ENCODE measurements at places on chromosomes 6 and 20.

- no peak for DNase-seq
These were observed 103.6 kb upstream of the NXT1 start for GRCh38 chr20:23246717-23247664.

DNA sequence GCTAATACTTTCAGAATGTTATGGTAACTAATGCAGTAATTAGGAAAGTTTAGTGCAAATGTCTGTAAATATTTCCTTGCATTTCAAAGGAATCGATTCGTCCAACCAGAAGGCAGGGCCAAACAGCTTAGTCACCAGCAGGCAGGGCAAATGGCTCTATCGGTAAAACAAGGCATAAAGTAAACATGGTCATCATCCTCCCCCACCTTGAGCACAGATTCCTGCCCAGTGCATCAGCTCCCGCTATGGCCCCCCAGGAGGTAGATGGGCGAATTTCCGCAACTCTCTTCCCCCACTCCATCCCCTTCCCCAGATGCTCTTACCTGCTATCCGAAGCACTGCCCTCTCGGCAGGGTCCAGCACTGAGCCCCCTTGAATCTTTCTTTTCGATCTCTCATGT, 103.8 kb upstream of the BEND6 start:
- DNase-seq, result no peak

DNA sequence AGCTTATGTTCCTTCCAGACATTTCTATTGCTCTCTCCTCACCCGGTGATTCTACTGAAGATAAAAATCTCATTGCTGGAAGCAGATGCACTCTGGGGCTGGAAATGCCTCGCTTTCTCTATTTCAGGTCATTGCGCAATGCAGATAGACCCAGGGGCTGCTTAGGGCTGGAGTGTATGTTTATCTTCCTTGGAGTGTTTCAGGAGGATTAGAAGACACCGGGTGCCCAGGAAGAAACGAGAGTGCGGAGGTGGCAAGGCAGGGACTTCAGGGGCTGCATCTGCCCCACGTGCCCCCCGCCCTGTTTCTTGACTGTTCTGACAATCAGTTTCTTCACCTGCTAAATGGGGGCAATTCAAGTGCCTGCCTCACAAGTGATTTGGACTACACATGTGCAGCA, 45.6 kb upstream of the IYD start:
- no peak for DNase-seq

DNA sequence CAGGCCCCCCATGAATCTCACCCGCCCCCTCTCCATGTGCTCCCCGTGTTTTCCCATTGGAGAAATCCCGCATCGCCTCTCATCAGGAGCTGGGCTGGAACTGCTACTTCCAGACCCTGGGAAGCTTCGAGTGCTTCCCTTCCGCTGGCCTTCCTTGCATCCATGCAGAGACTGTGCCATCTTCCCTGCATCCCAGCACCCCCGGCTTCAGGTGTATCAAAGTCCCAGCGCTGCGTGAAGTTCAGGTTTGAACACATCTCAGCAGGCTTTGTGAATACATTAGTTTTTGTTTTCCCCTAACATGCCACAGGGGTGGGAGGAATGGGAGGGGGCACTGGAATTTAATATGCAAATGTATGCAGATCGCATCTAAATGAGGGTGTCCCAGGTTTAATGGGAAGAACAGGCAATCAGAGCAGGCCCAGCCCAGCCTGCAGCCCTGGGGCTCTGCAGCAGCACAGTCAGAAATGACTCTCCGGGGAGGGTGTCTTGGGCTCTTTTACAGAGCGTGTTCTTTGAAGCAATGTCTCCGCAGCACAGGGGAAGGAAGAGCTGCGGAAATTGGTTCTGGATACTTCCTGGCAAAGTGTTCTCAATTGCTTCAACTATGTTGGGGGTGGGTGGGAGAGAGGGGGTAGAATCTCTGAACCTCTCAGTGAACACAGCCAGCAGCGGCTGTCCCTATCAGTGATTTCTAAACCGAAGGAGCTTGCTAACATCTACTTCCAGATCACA, 8.3 kb upstream of the MMP9 start:
- DNase-seq, result no peak

DNA sequence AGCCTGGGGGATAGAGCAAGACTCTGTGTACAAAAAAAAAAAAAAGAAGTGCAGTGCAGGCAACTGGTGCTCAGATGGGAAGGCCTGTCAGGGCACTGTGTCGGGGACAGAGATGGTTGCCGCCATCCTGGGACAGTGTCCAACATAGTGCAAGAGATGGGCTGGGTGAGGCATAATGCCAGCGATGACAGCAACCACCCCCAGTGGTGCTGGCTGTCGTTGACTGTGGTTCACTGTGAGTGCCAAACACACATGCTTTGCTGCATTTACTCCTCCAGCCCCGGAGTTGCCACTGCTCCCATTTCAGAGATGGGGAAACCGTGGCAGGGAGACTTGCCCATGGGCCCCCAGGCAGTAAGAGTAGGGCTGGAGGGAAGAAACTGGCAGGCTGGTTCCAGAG, 5.2 kb upstream of the C20orf203 start:
- no peak for DNase-seq

DNA sequence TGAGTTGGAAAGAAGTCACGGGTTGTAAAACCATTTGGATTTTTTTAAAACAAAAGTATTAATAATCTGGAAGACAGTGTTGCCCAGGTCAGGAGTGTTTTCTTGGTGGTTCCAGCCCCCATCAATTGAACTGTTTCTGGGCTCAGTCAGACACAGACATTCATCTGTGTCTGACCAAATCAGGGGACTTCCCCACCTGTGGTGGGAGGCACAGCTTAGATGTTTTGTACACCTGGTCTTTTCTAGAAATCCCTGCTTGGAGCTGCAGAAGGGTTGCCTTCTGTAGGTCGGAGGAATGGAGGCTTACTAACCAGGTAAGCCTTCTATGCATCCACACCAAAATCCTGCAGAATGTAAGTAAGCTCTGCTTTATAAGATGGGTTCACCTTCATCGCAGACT, 63.6 kb downstream of the CDS2 start:
- no peak for DNase-seq

DNA sequence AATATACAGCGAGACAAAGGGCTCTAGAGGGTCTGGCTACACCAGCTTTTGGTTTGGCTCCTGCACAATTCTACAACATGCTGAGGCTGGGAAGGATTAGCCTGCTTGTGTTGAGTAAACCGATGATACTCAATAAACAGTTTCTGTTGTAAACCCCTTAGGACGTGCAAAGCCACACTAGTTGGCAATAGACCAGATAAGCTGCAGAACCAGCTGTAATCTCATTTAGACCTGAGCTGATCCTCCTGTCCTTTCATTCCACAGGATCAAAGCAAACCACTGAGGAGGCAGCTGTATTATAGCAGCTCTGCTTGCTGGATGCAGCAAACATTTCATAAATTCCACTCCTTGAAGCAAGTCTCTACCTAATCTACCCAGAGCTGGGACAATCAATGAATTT, 79.7 kb downstream of the MMS22L start:
- DNase-seq, result no peak

DNA sequence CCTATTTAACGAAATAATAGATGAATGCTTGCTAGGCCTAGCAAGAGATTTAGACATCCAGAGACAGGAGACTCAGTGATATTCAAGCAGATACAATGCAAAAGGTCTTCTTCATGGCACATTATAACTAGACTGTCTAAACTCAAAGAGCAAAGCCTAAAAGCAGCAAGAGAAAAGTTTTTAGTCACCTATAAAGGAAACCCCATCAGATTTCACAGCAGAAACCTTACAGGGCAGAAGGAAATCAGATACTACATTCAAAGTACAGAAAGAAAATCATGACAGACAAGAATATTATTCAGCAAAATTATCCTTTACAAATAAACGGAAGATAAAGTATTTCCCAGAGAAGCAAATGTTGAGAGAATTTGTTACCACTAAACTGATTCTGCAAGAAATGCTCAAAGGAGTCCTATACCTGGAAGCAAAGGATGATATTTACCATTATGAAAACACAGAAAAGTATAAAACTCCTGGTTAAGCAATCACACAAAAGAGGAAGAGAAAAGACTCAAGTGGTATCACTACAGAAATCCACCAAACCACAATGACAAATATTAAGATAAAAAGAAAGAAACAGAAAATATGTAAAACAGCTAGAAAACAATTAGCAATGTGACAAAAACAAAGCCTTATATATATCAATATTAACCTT, 333.7 kb downstream of the MEI4 start:
- no peak for DNase-seq

- no peak for DNase-seq
These were observed 43.7 kb upstream of the TBC1D7 start for GRCh38 chr6:13372076-13372475.

- no peak for DNase-seq
These were observed 79.4 kb downstream of the ZDHHC14 start for GRCh38 chr6:157460182-157460999.

DNA sequence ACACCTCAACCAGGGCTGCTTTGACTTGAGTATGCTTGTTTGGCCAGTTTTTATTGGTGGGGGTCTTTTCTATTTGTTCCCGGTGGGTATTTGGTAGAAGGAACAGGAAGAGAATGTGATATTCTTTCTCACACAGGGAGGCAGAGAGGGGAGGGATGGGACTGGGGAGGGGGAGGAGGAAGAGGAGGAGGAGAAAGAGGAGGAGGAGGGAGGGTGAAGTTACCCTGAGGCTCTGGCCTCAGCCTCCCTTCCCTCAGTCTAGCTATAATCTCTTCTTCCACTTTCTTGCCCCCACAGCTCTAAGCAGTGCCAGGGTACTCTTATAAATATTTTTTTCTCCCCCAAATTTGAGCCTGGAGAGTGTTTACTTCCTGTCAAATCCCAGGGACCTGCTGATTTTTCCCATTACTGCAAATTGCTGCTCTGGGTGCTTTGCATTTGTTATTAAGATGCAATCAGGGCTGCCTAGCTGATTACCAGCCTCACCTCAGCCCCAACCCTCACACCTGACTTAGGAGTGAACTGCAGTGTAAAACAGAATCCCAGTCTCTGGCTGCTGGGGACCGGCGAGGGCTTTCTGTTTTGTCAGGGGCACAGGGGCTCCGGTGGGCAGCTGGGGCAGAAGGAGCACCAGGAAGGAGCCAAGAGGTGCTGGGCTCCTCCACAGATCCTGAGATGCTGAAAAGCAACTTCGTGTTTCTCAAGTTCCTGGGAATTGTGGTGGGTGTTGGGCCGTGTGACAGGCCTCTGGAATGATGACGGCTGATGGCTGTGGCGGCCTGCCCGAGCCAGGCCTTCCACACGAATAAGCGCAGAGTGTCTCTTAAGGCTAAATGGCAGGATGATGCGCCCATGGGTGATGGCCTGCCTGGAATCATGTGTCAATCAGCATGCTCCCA, 141.4 kb downstream of the CD83 start:
- no peak for DNase-seq

DNA sequence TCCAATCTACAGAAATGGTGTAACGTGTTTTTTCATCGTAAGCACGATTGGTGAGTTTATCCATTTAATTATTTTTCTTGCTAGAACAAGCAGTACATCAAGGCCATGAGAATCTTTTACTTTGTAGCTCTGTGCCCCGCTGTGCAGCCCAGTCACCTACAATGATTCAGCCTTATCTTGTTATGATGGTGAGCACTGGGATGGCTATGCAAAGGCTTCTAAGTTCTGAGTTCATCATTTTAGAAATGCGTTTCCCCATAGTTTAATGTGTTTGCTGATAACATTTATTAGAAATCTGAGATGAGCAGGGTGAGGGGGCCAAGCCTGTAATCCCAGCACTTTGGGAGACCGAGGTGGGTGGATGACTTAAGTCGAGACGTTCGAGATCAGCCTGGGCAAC, 111.8 kb upstream of the QKI start:
- no peak for DNase-seq

- no peak for DNase-seq
These were observed 16.5 kb downstream of the REPS1 start for GRCh38 chr6:138971601-138972000.

- DNase-seq, result no peak
These were observed 30.2 kb downstream of the FAM50B start for GRCh38 chr6:3879194-3879952.

DNA sequence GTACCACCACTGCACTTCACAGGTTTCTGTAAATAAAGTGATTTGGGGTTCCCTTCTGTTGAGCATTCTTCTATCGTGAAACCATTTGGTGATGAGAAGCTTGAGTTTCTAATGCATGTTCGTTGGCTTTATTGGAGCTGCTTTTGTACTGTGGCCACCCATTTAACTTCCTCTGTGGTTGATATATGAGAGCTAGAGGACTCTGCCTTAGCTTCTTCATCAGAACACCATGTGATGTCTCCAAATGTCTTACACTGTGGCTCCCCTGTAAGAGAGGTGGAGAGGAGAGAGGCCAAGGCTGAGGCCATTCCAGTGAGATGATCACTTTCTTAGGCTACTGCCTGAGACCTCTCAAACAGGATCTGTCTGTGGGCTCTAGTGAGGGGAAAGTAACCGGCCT, 114.5 kb downstream of the SLC16A10 start:
- DNase-seq, result no peak

DNA sequence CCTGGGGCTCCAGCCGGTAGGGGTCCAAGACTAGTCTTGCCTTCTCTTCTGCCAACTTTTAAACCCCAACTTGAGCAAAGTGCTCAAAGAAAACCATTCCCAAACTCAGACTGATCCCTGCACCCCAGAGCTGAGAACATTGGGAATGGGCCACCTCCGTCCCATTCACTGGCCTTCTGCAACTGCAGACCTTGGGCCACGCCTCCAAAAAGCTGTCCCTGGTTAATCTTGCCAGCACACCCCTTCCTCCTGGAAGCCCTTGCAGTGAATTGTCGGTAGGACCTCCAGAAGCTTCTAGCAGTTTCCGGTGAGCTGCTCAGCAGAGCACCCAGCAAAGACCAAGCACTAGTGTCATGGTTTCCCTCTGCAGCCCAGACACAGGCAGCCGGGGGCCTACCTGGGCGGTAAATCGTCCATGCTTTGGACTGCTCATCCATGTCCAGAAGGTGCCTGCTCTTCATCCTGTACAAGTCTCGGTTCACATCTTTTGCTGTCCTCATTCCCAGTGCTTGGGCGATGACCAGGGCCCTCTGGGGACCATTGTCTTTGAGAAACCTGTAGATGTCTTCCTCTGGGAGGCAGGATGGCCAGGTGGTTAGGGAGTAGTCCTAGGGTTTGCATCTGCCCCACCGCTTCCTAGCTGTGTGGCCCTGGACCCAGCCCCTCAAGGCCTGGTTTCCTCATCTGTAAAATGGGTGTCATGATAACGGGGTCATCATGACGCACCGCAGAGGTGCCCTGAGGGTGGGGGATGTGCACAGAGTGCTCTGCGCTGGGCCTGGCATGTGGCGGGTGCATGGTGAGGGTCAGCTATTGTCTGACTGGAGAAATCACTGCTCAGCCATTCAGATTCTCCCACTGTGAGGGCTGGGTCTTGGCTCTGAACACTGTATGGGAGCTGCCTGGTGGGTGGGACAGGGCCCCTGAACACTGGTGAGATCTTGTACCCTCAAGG, 5.5 kb downstream of the ZBP1 start:
- no peak for DNase-seq

GRCh38 chr6:44275271-44275748, 5.1 kb downstream of the TMEM151B start:
- DNase-seq, result no peak

- DNase-seq, result no peak
These were observed 99.5 kb downstream of the KCNQ5 start for GRCh38 chr6:72721346-72721745.

- DNase-seq, result no peak
These were observed 72.6 kb upstream of the CITED2 start for GRCh38 chr6:139446768-139447655.

- DNase-seq, result no peak
These were observed 445 bp downstream of the RAB32 start for GRCh38 chr6:146543940-146544615.

- DNase-seq, result no peak
These were observed 30.9 kb downstream of the TBC1D7 start for GRCh38 chr6:13297391-13297790.

- no peak for DNase-seq
These were observed 34.1 kb downstream of the CDS2 start for GRCh38 chr20:5160882-5161281.

- DNase-seq, result no peak
These were observed 2.4 kb upstream of the EFHC1 start for GRCh38 chr6:52417675-52418111.

Measured in activated CD8-positive, alpha-beta memory T cell treated with anti-CD3 and anti-CD28 coated beads for 48 hours (primary cell).